ENCODE measurements at places on chromosomes 5 and 9.

- DNase-seq: no peak
These were observed 58.1 kb downstream of the HSPA4 start for GRCh38 chr5:133109655-133110483.

DNA sequence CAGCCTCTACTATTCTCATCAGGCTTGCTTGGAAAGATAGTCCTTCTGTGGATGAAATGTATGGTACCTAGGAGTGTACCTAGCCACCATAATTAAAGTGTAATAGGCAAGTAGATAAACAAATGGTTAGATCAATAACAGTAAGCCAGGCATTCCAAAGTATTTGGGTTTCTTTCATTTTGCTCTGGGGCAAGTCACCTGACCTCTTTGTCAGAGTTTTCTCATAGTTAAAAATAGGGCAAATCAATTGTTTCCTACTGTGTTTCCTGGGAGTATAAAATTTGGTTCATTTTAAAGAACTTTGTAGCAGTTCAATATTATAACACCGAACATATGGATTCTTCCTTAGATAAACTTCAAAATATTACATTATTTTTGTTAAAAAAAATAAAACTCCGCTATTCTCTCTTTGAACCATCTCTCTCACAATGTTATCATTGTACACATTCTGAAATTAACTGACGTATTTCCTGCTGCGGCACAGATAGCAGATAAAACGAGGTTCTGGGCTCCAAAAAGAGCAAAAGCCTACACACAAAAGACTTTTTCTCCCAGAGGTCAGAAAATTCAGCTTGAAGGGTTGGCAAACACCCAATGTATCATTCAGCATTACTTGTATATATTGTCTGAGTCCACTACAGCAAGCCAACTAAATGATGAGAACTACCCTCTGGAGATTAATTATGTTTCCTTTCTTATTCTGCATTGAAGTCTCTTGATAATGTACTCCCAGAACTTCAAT lies 267.9 kb downstream of the COX7C start:
- no peak for DNase-seq

DNA sequence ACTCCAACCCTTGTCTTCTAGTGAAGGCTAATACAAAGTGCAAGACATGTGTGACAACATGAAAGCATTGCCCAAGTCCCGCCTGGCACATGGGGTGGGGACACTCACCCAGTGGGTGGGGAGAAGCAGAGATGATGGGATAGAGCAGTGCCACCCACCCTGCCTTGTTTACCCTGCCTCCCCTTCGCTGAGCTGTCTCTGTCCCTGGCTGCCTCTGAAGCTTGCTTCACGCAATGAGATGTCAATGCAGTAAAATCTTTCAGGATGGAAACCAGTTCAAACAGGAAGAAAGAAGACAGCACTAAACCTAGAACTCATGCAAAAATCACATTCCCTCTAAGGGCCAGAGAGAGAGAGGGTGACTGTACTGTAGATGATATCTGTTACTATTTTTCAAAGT lies 148.0 kb downstream of the INSYN2B start:
- DNase-seq: no peak

DNA sequence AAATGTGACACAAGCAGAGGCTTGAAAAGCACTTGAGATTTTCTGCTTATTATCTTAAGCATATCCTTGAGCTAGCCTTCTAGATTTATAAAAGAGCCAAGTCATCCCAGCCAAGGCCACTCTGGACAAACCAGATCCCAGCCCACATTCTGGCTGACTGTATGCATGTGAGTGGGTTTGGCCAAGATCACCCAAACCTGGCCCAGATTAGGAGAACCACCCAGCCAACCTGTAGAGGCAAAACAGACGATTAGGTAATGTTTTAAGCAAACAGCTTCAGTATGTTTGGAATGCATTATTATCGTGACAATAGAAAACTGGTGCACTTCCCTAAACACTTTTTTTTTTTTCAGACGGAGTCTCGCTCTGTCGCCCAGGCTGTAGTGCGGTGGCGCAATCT lies 151.9 kb downstream of the SPATA31D1 start:
- no peak for DNase-seq

DNA sequence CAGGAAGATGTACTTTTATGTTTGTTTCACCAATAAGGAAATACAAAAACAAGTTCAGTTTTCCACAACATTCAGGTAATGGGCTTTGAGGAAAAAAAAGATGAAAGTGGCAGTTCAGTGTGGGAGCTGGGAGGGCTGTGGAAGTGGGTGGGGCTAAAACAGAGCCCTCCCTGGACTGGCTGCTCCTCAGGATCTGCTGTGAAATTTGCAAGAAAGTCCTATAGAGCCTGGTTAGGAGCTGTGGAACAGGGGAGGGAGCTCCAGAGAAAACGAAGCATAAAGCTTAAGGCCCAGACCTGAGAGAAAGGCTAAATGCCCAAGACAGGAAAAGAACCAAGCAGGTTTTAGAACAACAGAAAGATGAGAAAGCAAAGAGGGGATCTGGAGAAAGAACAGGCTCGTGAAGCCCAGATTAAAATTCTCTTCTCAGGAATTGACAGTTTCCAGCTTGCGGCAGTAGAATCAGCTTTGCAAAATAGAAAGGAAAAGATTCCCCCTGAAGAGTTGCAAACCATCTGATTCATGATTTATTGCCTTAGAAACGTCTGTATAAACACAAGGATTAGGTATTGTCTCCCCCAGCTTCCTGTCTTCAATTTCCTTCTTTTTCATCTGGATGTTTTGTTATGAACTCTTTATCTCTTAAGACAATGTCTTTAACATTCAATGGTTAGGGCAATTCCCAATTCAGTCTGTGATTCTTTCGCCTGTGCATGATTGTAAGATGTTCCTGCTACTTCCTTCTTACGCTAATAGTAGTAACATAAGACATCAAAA lies 26.3 kb upstream of the CRHBP start:
- DNase-seq: no peak

- no peak for DNase-seq
These were observed 91.4 kb downstream of the ADAMTS12 start for GRCh38 chr5:33800241-33800950.

DNA sequence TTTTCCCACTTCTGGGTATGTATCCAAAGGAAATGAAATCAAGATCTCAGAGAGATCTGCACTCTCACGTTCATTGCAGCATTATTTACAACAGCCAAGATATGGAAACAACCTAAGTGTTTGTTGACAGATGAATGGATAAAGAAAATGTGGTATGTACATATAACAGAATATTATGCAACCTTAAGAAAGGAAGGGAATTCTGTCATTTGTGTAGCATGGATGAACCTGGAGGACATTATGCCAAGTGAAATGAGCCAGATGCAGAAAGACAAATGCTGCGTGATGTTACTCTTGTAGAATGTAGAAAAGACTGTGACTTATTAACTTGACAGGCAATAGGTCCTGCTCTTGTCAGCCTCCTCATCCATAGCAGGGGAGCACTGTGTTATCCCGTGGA lies 31.4 kb downstream of the PPARGC1B start:
- no peak for DNase-seq

GRCh38 chr5:29296548-29296947 lies 1896.9 kb upstream of the CDH6 start:
- DNase-seq: no peak

DNA sequence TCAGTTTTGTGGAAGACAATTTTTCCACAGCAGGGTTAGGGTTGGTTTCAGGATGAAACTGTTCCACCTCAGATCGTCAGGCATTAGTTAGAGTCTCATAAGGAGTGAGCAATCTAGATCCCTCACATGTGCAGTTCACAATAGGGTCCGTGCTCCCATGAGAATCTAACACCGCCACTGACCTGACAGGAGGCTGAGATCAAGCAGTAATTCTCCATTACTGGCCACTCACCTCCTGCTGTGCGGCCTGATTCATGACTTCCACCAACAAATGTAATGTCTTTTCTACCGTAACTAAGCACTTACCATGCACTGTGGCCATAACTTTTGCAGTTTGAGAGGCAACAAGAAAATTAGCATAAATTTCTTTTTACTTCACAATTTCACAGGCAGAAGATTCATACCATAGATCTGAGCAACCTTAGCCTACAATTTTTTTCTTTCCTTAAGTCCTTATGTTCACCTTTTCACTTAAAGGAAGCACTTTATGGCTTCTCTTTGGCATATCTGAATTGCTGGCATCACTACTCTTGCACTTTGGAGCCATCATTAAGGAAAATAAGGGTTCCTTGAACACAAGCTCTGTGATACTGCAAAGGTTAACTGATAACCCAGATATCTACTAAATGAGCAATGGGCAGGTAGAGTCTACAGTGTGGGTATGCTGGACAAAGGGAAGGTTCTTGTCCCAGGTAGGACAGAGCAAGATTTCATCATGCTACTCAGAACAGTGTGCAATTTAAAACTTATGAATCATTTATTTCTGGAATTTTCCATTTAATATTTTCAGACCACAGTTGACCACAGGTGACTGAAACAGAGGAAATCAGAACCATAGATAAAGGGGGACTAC lies 83.0 kb upstream of the IFNK start:
- DNase-seq: no peak

- no peak for DNase-seq
These were observed 11.9 kb downstream of the VAV2 start for GRCh38 chr9:133979921-133980863.

DNA sequence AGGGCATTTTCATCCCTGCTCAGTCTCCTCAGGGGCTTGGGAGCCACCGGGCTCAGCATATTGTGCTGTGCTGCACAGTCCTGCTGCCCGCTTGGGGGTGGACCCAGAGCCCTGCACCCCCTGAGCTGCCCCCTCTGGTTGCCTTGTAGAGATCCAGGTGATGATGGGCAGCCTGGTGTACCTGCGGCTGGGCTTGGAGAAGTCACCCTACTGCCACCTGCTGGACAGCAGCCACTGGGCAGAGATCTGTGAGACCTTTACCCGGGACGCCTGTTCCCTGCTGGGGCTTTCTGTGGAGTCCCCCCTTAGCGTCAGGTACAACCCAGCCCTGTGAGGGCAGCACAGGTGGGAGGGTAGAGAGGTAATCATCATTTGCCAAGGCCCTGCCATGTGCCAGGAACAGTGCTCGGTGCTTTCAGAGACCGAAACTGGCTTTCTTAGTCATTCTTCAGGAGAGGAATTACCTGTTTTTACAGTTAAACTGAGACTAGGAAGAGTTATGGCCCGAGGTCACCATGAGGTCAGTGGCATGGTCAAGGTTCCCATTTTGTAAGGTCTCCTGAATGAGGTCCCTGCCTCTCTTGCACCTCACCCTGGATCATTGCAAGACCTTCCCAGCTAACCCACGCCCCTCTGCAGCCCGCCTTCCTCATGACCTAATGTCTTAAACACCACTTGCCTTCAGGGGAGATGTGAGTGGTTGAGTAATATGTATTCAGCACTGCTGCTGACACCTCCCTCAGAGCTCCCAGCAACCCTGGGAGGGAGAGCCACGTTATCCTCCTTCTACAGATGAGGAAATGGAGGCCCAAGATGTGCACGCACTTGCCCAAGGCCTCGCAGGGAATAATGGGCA lies 7.5 kb downstream of the NHP2 start:
- DNase-seq: peak; percentile 86

Measured in NCI-H226 (cell line).